Caki2 (cell line): ENCODE measurements at places on chromosomes 3 and 15.

DNA sequence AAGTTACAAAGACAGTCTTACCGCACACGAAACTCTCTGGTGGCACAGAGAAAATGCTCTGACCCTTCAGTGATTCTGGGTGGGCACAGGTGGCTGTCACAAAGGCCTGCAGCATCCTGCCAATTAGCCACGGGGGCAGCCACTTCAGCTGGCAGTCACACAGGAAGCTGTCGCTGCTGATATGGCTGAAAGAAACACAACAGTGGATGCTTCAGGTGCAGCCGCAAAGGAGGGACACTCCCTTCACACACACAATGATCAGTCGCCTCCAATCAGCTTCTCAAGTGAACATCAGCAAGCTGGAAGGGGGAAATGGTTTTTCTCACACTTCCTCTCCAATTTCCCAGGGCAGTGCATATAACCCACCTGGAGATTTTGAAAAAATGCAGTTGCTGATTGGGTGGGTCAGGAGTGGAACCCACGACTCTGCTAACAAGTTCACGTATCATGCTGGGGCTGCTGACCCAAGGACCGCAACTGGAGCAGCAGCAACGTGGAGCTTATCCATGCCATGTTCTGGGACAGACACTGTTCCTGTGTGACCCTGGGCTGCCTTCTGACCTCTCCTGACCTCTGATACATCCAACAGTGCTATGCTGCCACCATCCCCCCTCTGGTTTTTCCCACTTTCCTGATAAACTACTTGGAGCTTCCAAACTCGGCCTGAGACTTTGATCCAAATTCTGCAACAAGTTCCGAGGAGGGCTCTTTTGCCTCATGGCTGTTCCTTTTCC, 106.6 kb downstream of the LRIG1 start:
- no peak for DNase-seq

- DNase-seq, result no peak
Observed at GRCh38 chr3:11829416-11829815, 17.3 kb downstream of the TAMM41 start.

DNA sequence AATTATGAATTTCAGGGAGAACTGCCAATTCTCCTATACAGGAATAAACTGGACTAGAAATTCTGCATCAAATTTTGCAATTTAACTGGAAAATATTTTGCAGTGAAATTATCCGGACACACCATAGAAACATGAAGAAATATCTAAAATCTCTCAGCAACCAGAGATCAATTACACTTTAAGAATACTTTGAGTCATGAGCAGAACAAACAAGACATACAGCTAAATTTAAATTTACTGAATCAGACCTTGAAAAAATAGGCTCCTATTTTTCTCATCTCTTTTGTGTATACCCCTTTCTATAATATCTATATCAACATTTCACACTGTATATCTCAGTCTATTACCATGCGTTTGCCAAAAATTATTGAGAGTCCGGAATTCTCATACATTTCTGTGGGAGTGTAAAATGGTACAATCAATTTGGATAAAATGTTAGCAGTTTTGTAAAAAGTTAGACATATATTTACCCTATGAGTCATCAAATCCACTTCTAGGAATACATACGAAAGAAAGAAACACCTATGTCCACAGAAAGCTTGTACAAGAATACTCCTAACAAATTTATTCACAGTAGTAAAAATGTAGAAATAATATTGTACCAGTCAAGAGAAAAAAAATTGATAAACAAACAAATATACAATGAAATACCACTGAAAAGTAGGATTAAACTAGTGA, 593.1 kb upstream of the NECTIN3 start:
- DNase-seq, result no peak

GRCh38 chr15:80480909-80481308, 76.7 kb downstream of the ARNT2 start:
- no peak for DNase-seq

DNA sequence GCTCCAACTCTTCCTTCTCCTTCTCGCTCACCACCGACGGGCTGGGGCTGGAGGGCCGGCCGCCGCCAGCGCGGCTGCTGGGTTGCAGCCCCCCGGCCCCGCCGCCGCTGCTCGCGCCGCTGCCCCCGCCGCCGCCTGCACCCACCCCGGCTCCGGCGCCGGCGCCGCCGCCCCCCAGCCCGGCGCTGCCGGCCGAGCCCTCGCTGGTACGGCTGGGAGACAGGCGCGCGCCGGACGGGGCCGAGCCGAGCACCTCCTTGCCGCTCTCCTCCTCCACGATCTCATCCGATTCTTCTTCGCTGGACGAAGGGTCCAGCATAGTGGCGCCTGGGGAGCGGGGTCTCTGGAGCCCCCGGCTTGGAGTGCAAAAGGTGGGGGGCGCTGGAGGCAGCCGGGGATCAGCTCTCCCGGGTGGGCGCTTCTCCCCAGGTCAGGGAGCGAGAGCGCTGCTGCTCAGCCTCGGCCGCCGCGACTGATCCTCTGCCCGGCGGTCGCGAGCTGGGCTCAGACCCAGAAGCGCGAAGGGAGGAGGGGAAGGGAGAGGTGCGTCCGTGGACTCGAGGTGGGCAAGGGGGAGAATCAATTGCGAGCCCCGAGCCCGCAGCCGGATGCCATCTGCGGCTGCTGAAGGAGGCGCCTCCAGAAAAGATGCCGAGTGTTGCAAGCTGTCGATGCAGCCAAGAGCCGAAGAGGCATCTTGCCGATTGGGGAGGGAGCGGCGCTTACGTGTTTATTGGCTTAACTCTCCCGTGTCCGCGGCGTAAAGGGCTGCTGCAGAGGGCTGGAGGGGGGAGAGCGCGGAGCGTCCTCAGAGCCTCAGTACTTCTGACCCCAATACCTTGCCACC, at the start of gene CADPS:
TSS of gene CADPS (minus strand) at position 706 of the 847 bp plus-strand sequence. CDS start at position 319, 387 bp downstream.
- no peak for DNase-seq
